ENCODE measurements at places on chromosomes 5 and 9. TPM values are rescaled to one million over a fixed set of nuclear protein-coding genes. Genes with fewer than 3 reads are reported as not detected.

GRCh38 chr9:123482295-123482968, 126.4 kb downstream of the CRB2 start:
- DNase-seq: no peak

GRCh38 chr9:68825762-68826472, 120.9 kb downstream of the PIP5K1B start:
- DNase-seq: no peak

GRCh38 chr5:67724412-67725135, 491.0 kb upstream of the PIK3R1 start:
- no peak for DNase-seq

DNA sequence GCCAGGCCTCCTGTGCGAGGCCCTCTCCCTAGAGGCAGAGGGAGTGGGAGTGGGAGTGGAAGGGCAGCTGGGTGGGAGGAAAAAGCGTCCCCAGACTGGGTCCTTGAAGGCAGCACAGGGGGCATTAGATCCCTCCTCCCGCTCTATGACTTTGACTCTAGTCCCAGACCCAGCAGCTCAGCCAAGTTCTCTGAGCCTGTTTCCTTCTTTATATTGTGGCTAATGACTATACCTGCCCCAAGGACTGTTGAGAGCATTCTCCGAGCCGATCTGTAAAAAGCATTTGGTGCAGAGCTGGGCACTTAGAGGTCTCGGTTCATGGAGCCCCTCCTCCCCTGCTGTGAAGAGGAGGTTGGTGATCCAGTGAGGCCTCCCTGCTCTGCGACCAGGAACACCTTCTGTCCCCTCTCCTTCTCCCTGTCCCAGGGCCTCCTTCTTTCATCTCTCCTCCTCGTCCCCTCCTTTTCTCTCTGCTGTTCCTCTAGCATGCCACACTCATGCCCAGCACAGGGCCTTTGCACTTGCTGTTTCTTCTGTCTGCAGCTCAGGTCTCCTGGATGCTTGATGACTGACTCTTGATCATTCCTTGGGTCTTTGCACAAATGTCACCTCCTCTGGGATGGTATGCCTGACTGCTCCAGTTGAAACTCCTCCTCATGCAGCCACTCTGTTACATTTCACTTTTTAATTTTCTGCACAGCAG, 23.4 kb upstream of the PSD2 start:
- no peak for DNase-seq

DNA sequence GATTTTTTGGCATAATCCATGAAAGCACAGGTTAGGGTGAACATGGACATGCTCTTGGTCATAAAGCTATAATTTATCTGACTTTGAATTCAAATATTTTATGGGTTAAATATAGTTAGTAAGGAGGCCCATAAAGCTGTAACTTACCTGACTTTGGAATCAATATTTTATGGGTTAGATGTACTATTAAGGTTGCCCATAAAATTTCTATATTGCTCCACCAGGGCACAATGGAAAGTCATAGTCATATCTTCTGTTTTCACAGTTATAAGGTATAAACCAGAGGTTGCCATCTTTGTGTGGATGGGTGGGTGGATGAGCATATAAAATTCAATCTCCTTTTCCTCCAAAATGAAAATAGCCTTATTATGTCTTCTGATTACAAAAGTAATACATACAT, 120.5 kb upstream of the ADAMTSL1 start:
- DNase-seq: no peak

DNA sequence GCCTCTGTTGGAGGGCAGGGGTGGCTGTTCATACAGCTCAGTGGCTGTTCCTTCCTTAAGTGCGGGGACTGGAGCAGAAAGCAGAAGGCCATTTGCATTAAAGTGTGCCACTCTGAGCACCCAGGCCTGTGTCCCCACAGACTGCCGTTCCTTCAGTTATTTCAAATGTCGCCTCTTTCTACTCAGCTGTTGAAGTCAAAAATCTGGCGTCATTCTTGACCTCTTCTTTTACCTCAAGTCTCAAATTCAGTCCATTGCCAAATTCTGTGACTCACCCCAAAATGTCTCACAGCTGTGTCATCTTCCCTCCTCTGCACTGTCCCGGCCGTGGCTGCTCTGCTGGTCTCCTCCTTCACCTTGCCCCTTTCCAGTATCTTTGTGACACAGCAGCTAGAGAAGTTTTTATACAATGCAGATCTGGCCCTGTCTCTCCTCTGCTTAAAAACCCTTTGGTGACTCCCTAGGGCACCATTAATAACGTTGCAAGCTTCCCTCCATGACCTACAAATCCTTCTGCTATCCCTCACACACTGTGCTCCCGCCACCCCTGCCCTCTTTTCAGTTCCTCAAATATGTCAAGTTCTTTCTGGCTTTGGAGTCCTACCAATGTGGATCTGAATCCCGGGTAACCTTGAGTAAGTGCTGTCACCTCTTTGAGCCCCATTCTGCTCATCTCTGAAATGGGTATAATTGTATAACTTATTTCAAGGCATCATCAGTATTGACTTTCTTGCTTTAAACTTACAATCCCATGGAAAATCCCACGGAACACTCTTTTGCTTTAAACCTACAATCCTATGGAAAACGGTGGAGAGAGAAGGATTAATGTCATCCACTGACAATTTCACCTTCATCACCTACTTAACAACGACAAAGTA, 98.3 kb upstream of the BOD1 start:
- DNase-seq: no peak

- no peak for DNase-seq
These were observed 1.4 kb upstream of the IPPK start for GRCh38 chr9:92671323-92671722.

The SKP2 gene
- total RNA-seq: 6.3 TPM

Measured in Right ventricle myocardium inferior (tissue), 1 donor.